ENCODE measurements at places on chromosomes 2 and 18.

GRCh38 chr2:227629435-227629834 lies 12.1 kb downstream of the SCYGR4 start:
- no peak for DNase-seq

DNA sequence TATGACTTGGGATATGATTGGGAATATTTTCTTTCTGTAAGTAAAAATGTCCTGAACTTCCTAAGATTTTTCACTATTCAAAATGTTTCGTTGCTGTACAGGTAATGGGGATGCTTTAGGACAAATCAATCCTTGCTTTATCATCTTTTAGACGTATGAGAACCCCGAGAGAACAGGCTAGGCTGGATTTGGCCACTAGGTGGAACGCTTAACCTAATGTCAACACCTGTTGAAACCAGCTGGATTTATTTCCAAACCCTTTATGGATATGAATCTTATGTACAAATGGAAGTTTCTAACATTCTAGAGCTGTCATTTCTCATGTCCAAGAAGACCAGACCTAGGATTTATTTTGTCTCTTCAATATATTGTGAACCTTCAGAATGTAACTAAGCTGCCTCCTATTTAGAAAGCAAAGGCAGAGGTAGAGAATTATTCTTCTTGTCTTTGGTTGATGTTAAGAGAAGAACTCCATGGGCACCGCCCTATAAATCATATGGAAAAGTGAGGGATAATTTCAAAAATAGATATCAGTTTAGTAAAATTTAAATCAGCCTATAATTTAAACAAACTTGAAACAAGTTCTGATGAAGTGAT lies 96.7 kb downstream of the PMAIP1 start:
- DNase-seq, result peak; percentile 58

DNA sequence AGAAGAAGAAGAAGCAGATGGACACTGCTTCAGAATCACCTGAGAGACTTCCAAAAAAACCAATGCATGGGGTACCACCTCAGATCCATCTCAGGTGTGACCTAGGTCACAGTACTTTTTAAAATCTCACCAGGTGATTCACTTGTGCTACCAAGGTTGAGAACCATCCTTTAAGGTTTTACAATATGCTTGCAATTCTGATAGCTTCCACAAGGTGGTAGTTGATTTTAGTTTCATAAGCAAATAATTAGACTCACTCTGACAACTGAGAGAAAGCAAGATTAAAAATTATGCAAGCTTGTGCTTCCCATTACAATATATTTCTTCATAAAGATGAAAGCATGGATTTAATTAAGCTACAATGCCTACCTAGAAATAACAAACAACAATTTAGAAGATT lies 355.1 kb downstream of the EN1 start:
- DNase-seq, result peak; percentile 39

DNA sequence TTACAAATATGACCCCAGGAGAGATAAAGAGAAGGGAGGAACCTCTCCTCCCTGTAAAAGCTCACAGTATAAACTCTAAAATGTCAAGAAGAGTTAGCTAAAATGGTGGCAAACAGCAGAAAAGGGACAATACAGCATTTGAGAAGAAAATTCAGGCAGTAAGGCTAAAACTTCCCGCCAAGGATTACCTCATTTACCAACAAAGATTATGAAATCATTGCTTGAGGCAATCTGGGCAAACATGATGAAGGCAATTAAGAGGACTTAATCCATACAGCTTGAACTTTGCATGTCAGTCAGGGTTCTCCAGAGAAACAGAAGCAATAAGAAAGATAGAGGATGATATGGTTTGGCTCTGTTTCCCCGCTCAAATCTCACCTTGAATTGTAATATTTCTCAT lies 81.4 kb downstream of the CMPK2 start:
- no peak for DNase-seq

- no peak for DNase-seq
Observed at GRCh38 chr2:235126768-235127167, 175.0 kb downstream of the SH3BP4 start.

DNA sequence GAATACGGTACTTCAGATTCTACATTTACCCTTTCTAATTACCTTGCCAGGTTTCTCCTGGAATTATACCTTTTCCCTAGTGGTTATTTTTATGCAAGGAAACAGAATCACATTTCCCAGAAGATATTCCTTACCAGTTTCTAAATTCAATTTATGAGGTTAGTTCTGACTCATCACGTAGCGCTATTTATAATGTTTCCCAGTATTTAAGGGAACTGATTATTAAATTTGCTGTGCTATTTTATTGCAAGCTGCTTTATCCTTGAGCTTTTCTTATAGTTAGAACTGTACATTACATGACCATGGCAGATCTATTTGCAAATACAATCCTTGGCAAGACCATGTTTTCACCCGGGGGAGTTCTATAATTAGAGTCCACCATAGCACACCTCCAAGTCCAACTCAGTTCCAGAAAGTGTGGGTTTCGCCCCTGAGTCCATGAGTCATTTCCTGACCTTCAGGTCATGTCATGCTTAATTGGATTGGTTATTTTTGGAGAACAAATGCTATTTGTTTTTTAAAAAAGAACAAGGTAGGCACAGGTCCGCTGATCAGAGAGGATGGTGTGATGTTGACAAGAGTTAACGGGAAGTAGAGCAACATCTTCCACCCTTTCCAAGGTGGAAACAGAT lies 126.6 kb downstream of the ZNF532 start:
- peak; percentile 4 for DNase-seq

- no peak for DNase-seq
Observed at GRCh38 chr18:77098029-77098428, 34.6 kb downstream of the MBP start.

DNA sequence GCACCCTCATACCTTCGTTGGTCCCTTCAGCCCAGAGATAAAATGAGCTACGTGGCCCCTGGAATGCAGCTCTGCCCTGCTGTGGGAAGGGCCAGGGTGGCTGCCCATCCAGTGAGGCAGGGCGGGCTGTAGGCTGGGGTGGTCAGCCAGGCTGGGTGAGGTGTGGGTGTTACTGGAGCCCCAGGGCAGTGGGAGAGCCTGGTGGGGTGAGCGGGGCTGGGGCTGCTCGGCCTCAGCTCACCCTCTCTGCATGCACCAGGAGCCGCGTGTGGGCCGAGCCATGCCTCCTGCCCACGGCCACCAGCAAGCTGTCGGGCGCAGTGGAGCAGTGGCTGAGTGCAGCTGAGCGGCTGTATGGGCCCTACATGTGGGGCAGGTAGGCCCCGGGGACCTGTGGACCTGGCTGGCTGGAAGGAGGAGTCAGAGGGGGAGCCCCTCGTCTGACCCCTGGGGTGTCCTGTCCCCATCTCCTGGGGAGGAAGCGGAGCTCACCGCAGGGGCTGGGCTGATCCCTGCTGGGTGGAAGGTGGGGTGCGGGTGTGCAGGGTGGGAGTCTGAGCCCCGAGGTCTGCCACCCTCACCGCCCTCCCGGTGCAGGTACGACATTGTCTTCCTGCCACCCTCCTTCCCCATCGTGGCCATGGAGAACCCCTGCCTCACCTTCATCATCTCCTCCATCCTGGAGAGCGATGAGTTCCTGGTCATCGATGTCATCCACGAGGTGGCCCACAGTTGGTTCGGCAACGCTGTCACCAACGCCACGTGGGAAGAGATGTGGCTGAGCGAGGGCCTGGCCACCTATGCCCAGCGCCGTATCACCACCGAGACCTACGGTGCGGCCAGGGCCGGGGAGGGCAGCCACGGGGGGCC lies 5.5 kb downstream of the RNPEPL1 start:
- DNase-seq, result no peak

DNA sequence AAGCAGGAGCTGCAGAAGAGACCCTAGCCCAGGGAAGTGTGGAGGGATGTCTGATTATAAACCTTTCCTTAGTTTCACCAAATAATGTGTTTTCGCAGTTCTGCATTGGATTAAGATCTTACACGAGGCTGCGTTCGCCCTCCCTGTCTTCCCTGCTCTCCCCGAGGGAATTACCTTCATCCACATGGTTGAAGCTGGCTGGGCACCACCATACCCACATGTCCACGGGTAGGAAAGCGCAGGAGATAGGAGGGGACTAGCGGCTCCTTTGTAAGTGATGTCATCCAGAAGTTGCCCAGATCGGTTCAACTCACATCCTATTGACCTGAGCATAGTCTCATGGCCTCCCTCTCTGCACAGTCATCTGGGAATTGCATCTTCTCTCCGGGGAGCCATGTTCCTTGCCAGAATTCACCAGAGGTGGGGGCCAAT lies 1.1 kb downstream of the TTL start:
- DNase-seq, result peak; percentile 74

- peak; percentile 53 for DNase-seq
Observed at GRCh38 chr18:61581578-61582201, 248.5 kb downstream of the CDH20 start.

DNA sequence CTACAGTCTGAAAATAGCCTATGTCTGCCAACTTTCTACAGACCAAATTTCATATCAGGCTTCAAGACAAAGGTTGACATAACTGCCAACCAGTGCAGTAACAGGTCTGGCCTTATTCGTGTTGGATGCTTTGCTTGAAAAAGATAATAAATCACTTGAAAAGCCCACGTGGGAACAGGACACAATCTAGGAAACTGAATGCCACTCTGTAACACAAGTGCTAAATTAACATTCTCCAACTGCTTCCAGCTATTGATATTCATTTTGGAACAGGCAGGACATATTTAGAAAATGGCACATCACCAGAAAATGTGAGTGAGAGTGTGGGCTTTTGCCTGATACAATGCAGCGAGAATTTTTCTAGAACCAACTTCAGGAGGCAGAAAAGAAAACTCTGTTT lies 165.9 kb upstream of the CCDC150 start:
- DNase-seq, result no peak

GRCh38 chr2:112143150-112143549 lies 5.0 kb downstream of the FBLN7 start:
- no peak for DNase-seq

DNA sequence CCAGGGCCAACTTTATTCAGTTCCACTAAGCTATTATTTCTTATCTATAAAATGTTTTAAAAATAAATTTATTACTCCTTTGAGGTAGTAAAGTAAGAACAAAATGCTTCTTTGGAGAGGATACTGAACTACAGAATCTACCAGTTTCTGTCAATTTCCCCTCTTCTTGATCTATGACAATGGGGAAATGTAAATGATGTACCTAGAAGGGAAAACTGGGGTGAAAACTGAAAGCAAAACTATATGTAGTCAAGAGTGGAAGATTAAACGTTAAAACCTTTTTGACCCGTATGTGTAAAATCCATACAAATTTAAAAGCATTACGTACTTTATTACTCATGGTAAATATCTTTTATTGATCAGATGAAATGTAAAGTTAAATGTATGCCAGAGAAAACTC lies 1287.8 kb upstream of the TMEFF2 start:
- DNase-seq, result no peak

GRCh38 chr2:140422759-140423158 lies 1642.6 kb upstream of the NXPH2 start:
- DNase-seq, result no peak

- no peak for DNase-seq
Observed at GRCh38 chr2:2993172-2993692, 384.4 kb downstream of the EIPR1 start.

DNA sequence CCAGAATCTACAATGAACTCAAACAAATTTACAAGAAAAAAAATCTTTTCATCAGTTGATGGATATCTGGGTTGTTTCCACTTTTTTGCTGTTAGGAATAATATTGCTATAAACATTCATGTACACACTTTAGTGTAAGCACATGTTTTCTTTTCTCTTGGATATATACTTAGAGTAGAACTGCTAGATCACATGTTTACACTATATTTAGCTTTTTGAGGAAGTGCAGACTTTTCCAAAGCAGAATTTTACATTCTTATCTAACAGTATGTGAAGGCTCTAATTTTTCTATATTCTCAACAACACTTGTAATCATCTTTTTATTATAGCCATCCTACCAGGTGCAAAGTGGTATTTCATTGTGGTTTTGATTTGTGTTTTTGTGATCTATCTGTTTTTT lies 103.6 kb upstream of the RMP24 start:
- no peak for DNase-seq

GRCh38 chr2:30448866-30449265 lies 1.8 kb downstream of the LCLAT1 start:
- no peak for DNase-seq

DNA sequence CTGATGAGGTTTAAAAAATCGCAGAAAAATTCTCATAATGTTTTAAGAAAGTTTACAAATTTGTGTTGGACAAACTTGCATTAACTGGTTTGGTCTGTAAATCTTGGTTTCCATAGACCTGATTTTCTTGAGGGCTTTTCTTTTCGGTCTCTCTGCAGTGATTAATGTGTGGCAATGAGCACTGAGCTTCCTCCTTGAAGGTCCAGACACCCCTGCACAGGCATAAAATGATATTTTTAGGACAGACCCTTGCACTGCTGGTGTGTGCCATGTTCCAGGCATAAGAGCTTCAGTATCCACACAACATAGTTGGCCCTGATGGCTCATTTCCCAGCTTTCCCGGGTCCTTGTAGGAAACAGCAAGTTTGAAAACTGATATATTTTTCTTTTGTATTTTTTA lies 33.7 kb downstream of the MRPL33 start:
- no peak for DNase-seq

- no peak for DNase-seq
Observed at GRCh38 chr2:9228088-9228751, 21.6 kb downstream of the ASAP2 start.

DNA sequence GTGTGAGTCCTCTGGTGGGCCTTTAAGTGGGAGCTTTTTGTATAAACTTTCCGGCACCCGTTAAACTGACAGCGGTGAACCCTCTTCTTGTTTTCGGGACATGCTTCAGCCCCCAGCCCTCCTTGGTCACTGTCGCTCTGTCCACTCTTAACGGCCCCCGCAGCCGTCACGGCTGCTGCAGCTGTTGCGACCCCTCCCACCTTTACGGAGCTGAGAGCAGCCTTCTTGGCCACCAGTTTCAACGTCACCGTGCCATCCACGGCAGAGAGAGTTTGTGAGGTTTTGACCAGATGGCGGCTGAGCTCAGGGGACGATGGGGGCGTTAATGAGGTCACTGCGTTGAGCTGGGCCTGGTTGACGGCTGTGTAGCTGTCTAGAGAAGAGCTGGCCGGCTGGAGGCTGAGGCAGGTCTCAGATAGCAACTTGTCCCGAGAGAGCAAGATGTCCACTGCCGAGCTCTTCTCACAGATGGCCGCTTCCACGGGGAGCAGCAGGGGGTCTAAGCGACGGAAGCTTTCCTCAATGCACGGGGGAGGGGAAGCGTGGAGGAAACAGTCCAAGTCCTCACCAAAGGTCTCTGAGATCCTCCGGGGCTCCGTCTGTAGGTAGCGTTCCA lies 41.9 kb downstream of the KLF7 start:
- DNase-seq, result no peak

- DNase-seq, result no peak
Observed at GRCh38 chr2:10300997-10301940, 1.4 kb upstream of the HPCAL1 start.

GRCh38 chr2:33946193-33946592 lies 347.1 kb upstream of the FAM98A start:
- no peak for DNase-seq

- no peak for DNase-seq
Observed at GRCh38 chr2:233638836-233639235, 2.6 kb downstream of the UGT1A10 start.

GRCh38 chr18:48539406-48540250 lies 797 bp downstream of the CTIF start:
- peak; percentile 6 for DNase-seq
